ENCODE measurements at places on chromosomes 7 and 10.

DNA sequence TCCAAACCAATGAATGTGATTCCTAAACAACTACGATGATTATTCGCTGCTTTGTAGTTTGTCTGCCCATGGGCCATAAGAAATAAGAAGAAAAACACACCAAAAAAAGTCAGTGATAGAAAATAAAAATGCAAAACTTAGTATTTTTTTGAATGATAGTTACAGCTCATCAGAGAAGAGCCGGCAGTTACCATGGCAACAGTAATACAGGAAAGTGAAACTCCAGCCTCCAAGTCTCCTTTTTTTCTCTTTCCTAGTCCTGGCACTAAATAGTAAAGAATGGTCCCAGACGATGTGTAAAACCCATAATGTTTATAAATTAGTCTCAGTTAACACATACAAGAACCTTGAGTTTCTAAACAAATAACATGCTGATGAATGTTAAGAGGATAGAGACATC is 21.6 kb upstream of the LHFPL3 start:
- ATAC-seq, result no peak

GRCh38 chr10:27225642-27226257 is 14.8 kb downstream of the ACBD5 start:
- ATAC-seq, result no peak

- peak; percentile 46 for ATAC-seq
Observed at GRCh38 chr10:103679096-103679790, 176.1 kb downstream of the SH3PXD2A start.

GRCh38 chr10:24886290-24886680 is 66.1 kb downstream of the PRTFDC1 start:
- ATAC-seq, result no peak

DNA sequence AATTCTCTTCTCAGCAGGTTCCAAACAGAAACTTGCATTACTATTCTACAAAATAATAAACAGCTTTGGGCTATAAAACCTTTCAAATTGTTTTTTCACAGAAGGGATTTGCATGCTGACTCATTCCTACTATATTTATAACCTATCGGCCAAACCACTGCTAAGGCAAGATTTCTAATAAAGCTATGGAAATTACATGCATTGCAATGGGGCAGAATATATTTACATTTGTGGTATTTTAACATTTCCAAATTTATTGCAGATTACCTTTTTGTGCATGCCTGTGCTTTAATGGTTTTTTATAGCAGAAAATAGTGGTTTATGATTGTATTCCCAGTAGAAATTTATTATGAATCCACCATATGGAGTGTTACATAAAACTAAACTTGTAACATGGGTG is 69.0 kb upstream of the NPVF start:
- ATAC-seq, result peak; percentile 60

GRCh38 chr10:106401161-106401560 is 763.3 kb downstream of the SORCS1 start:
- no peak for ATAC-seq

DNA sequence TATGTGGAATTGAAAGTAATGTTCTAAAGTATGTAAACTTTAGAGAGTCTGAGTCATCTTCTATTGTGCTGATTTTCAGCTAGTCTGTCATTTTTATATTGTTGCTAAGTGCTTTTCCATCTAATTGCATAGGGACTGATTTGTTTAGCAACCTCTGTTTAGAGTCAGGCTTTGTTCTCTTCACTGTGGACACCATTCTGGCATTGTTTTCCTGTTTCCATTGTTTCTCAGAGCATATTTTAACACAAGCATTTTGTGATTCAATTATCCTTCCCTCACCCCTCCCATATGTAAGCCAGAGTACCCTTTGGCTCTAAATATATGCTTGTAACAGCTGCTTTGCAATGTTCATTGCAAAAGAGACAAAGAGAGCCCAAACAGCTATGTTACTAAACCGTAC is 748.4 kb upstream of the PHF14 start:
- peak; percentile 89 for ATAC-seq

- ATAC-seq, result no peak
Observed at GRCh38 chr10:76248649-76249200, 817.3 kb downstream of the LRMDA start.

DNA sequence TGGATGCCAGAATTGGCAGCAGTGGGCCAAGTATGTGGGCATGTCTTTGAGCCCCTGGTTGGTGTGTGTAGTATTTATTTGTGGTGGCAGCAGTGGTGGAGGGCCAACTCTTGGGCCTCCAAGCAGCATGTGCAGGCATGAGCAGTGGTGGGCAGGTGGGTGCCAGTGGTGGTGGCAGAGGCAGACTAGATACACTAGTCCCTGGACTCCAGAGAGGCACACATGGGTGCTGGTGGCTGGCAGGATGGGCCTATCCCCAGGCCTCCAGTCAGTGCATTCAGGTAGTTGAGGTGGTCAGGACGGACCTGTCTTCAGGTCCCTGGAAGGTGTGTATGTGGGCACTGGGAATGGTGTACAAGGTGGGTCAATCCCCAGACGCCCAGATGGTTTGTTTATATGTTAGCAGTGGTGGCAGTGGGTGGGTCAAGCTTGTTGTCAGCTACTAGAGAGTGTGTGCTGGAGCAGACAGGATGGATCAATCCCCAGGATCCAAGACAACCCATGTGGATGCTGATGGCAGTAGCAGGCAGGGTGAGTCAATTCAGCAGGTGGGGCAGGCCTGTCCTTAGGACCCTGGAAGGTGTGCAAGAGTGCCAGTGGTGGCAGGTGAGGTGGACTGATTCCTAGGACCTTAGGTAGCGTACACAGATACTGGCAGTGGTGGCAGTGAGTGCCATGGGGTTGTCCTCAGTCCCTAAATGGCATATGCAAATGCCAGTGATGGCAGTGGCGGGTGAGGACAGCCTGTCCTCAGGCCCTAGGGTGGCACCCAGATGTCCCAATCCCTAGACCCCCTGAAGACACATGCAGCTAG is 294.3 kb downstream of the RPS24 start:
- ATAC-seq, result no peak

GRCh38 chr10:131819241-131820072 is 81.4 kb upstream of the PPP2R2D start:
- ATAC-seq, result no peak

GRCh38 chr10:48477141-48477540 is 127.7 kb downstream of the ARHGAP22 start:
- no peak for ATAC-seq

DNA sequence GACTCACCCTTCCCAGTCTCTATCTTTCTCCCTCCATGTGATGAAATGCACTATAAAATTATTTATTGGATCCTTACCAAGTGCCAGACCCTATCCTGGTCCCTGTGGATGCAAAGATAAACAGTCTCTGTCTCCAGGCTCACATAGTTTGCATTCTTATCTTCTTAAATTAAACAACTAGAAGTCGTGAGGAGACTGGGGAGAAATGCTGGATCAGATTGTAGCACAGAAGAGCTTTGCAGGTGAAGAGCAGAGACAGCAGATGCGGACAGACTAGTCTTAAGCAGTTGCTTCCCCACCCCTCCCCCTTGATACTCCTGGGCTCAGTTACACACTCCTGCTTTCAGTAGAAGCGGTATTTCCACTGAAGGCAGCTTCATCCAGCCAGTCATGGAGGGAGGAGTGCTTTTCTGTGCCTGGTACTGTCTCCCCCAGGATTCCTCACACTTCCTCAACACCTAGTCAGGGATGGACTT is 20.8 kb upstream of the CDK1 start:
- ATAC-seq, result peak; percentile 33

- no peak for ATAC-seq
Observed at GRCh38 chr10:87634311-87634710, 25.4 kb upstream of the PAPSS2 start.

DNA sequence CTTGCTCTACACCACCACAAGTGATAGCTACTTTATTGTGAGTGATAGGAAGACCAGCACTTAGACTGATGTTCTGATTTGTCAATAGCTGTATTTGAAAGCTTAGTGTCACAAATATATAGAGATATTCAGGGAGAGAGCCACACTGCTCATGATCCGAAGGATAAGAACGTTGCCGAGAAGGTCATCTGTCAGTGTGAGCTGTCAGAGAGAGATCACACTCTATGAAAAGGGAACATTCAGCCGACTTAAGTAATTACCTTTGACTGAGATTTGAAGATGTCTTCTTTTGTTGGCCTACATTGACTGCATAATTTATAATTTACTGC is 322.6 kb downstream of the TFEC start:
- ATAC-seq, result no peak

GRCh38 chr10:55820071-55820470 is 541.0 kb downstream of the ZWINT start:
- ATAC-seq, result no peak

DNA sequence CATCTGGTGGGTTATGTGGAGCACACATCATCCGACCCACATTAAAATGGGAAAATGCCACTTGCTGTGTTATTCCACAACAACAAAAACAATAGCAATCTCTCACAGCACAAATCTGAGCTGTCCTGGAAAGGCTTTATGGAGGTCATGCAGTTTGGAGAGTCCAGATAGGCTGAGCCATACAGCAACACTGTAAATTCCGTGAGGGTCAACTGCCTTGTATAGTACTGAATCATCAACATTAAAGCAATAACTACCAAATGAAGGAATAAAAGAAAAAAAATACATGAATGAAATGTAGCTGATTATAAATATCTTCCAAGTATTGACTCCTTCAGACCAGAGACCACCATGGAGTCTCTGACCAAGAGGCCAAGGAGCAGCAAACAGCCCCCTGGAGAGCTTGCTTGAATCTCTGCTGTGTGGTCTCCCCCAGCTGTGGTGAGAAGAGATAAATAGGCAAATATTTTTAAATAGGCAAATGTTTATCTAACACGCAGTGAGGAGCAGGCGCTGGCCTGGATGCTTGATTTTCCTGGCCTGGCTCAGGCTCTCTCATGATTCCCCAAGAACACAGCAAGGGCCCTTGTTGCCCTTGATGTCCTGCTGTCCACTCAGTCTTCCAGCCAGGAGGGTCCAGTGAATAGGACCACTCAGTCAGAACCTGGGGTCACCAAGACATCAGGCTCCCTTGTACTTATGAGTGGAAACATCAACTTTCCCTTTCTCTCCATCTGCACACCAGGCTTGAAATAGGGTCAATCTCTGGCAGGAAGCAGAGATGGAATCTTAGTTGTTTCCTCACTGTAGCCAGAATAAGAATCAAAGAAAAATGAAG is 1021.3 kb downstream of the XPNPEP1 start:
- no peak for ATAC-seq

DNA sequence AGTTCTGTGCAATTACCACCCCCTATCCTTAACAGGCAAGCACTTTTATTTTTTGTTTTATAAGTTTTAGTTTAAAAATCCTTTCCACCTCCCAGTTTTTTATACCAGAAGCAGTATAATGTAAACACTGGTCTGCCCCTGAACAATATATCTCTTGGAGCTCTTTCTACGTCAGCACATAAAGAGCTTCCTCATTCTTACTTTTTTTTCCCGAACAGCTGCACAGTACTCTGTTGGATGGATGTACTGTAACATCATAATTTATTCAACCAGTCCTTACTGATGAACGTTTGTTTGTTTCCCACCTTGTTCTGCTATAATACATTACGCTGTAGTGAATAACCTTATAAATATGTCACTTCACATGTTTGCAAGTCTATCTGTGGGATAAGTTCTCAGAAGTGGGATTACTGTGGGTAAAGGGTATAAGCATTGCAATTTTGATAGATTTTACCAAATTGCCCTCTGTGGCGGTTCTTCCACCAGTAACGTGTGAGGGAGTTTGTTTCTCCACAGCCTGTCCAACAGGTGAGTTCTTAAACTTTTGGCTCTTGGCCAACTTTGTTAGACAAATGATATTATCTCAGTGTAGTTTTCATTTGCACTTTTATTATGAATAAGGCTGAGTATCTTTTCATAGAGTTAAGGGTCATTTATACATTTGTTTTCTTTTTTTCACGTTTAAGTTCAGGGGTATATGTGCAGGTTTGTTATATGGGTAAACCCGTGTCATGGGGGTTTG is 32.8 kb downstream of the ADRA2A start:
- ATAC-seq, result no peak

GRCh38 chr10:86188326-86188725 is 178.3 kb downstream of the GRID1 start:
- no peak for ATAC-seq

DNA sequence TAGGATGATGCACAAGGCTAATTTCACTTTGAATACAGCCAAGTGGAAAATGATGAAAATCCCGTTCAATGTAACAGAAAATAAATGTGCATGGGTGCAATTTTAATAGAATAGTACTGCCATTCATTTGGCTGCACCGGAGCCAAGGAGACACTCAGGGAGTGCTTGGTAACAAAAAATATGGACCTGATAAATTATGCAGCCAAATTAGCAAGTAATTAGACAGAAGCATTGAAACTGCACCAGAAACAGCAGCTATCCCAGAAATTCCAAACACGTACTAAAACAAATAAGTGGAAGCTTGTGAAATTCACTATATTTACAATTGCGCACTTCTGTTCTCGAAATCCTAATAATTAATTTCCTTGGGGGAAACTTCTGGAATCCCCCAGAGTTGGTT is 31.5 kb downstream of the ST8SIA6 start:
- no peak for ATAC-seq

- ATAC-seq, result no peak
Observed at GRCh38 chr10:61487506-61487905, 34.3 kb upstream of the TMEM26 start.

GRCh38 chr10:4646547-4646946 is 179.5 kb upstream of the AKR1E2 start:
- no peak for ATAC-seq
